ENCODE measurements at places on chromosomes 4 and X. TPM values are rescaled to one million over a fixed set of nuclear protein-coding genes. Genes with fewer than 3 reads are reported as not detected.

- peak; percentile 36 for DNase-seq
These were observed 606.0 kb downstream of the BCOR start for GRCh38 chrX:39491548-39492297.

- DNase-seq, result no peak
These were observed 244.1 kb downstream of the CRLF2 start for GRCh38 chrX:968148-968965.

- DNase-seq, result no peak
These were observed 40.4 kb downstream of the MAP7D3 start for GRCh38 chrX:136210806-136211205.

- DNase-seq, result no peak
These were observed 162.0 kb upstream of the EOLA2 start for GRCh38 chrX:150100261-150100660.

- DNase-seq, result no peak
These were observed 110.1 kb downstream of the ANAPC4 start for GRCh38 chr4:25487155-25487554.

- DNase-seq, result no peak
These were observed 136.5 kb upstream of the CPEB2 start for GRCh38 chr4:14865804-14866203.

- no peak for DNase-seq
These were observed 94.2 kb downstream of the CXCL13 start for GRCh38 chr4:77699731-77700210.

Gene POLN
- total RNA-seq, result 2.1 TPM

Data from activated T-helper 1 cell treated with anti-CD3 and anti-CD28 coated beads, Interleukin-12 subunit alpha, Interleukin-12 subunit beta, Interleukin-2, Interleukin-4 antibody, amounts not matched to agents 30 ng/mL and 10 ng/mL and 1 ng/mL, durations not matched to agents 14 hours and 24 hours and 36 hours (primary cell).